ENCODE measurements at places on chromosomes 7 and 10. TPM values are rescaled to one million over a fixed set of nuclear protein-coding genes. Genes with fewer than 3 reads are reported as not detected.

The PALD1 gene
- 0.26 TPM for total RNA-seq

The CAMK1D gene
- total RNA-seq: 2.4 TPM

The AKR1B15 gene
- not detected for total RNA-seq

The FGL2 gene
- 9.4 TPM for total RNA-seq

The TAS2R40 gene
- not detected for total RNA-seq

The CYP26C1 gene
- total RNA-seq: 0.18 TPM

The FKBP9 gene
- 0.53 TPM for total RNA-seq

All from activated CD8-positive, alpha-beta memory T cell treated with anti-CD3 and anti-CD28 coated beads, Interleukin-2, amount 10 ng/mL, durations not matched to agents 7 days and 5 days (primary cell).